Neural crest cell (in vitro differentiated cells): ENCODE measurements at places on chromosomes 2 and 18. TPM values are rescaled to one million over a fixed set of nuclear protein-coding genes. Genes with fewer than 3 reads are reported as not detected.

GRCh38 chr18:8380926-8381325 lies 228.3 kb upstream of the RAB12 start:
- no peaks in the 10 kb centered on the region for H3K4me1 ChIP-seq
- H3K36me3 ChIP-seq = no peaks in the 10 kb centered on the region
- DNase-seq = no peak
- H3K27ac ChIP-seq = no peak overlapping the region
- no peaks in the 10 kb centered on the region for H3K27me3 ChIP-seq
- H3K4me3 ChIP-seq = no peak overlapping the region

GRCh38 chr18:58367425-58368140 lies 261.3 kb downstream of the ALPK2 start:
- no peak overlapping the region for H3K27ac ChIP-seq
- no peaks in the 10 kb centered on the region for H3K27me3 ChIP-seq
- no peak for DNase-seq
- no peaks in the 10 kb centered on the region for H3K4me1 ChIP-seq
- peaks cover 28% of the 10 kb centered on the region for H3K36me3 ChIP-seq

DNA sequence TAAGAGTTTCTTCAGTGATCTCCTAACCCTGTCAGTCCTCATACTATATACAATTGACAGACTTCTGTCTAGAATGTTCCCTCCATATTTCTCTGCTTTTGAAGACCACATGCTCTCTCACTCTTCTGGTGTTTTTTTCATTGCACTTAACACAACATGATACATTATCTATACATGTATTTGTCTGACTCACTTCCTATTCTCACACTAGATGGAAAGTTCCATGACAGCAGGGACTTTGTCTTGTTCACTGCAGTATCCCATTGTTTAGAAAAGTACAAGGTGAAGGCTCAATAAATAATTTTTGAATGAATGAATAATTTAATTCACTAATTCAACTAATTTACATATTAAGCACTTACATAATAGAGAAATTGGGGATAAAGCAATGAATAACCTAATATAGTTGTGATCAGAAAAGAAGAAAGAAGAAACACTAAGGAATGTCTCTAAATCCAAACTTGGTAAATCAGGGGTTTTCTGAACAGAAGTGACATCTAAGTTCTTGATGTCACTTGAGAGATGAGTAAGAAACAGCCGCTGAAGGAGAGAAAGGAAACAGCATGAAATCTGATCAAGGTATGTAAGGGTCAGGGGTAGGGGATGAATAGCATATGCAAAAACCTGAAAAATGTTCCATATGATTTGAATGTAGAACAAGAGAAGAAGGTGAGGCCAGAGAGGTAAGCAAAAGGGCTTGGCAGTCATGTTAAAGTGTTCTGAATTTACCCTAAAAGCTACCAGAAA lies 42.4 kb downstream of the MBD2 start:
- no peak for DNase-seq
- H3K4me1 ChIP-seq = no peaks in the 10 kb centered on the region
- H3K27me3 ChIP-seq = no peaks in the 10 kb centered on the region
- no peak overlapping the region for H3K27ac ChIP-seq

DNA sequence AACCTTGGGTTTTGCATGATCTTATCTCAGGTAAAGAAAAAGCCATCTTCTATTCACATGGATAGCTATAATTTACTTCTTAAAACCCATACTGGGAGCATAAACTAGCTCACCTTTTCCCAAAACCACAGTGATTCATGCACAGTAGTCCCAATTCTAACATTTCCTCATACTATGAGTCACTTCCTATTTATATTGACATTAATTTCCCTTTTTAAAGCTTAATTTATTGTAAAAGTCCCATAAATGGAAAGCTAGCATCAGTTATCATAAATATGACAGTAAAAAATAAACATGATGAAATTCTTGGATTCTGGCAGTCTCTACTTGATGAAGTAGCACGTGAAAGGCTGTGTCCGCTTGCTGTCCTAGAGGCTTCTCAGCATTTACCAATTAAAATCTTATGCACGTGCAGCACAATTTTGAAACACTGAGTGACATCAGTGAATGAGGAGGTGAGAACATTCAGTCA lies 180.1 kb downstream of the CDH2 start:
- DNase-seq = no peak
- peaks cover 23% of the 10 kb centered on the region for H3K4me1 ChIP-seq
- H3K27me3 ChIP-seq = no peaks in the 10 kb centered on the region
- no peak overlapping the region for H3K4me3 ChIP-seq
- H3K36me3 ChIP-seq = peaks cover 40% of the 10 kb centered on the region
- no peak overlapping the region for H3K27ac ChIP-seq

- H3K36me3 ChIP-seq = no peaks in the 10 kb centered on the region
- no peak for DNase-seq
- H3K4me3 ChIP-seq = no peak overlapping the region
- H3K4me1 ChIP-seq = peaks cover 15% of the 10 kb centered on the region
These were observed 336.8 kb downstream of the DSEL start for GRCh38 chr18:67179726-67180125.

- no peak overlapping the region for H3K4me3 ChIP-seq
- no peak for DNase-seq
- H3K36me3 ChIP-seq = peaks cover 19% of the 10 kb centered on the region
- no peak overlapping the region for H3K27ac ChIP-seq
These were observed 145.2 kb downstream of the THADA start for GRCh38 chr2:43450617-43451016.

- no peak overlapping the region for H3K4me3 ChIP-seq
- peaks cover 5% of the 10 kb centered on the region for H3K36me3 ChIP-seq
- H3K27me3 ChIP-seq = no peaks in the 10 kb centered on the region
- H3K4me1 ChIP-seq = peaks cover 29% of the 10 kb centered on the region
- no peak overlapping the region for H3K27ac ChIP-seq
These were observed 67.8 kb downstream of the STK39 start for GRCh38 chr2:168179592-168179991.

DNA sequence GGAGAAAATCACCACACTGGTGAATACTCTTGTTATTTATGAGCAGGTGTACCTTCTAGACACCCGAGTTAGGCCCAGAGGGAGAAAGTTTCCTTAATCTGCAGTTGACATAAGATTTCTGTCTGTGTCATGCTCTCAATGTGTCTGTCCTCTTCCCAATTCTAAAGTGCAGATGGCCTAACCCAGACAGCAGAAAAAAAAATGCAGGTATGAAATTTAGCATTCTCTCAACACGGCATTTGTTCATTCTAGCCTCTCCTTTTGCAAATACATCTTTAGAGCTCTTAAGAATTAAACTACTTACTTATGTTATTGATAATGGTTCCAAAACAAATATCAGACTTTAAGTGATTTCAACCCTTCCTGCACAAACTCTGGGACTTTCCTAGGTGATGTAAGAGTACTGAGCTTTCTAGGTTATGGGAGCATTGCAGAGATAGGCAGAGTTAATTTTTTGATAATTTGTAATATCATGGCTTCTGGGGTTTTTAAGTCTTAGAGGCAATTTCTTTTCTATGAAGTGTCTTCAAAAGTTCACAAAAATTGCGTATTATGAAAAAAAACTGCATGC lies 32.9 kb upstream of the ITGB6 start:
- no peak overlapping the region for H3K4me3 ChIP-seq
- H3K27ac ChIP-seq = no peak overlapping the region
- no peaks in the 10 kb centered on the region for H3K36me3 ChIP-seq
- no peak for DNase-seq

DNA sequence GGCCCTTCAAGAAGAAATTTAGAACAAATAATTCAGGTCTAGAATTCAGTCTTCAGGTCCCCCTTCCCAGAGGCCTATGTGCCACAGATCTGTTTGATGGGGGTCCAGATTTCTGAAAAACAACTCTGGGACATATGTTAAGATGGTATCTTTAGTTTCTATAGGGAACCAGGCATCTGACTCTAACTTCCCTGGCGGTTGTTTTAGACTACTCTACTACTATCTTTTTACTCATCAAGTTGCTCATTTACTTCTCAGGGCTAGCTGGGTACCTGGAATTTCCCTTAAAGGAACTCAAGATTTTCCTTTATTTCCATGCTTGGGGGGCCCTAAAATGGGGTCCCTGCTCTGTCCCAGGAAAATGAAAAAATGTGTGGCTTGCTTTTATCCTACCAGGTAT lies 114.7 kb upstream of the RAB6C start:
- no peak for DNase-seq
- no peaks in the 10 kb centered on the region for H3K4me1 ChIP-seq
- H3K36me3 ChIP-seq = no peaks in the 10 kb centered on the region
- no peak overlapping the region for H3K27ac ChIP-seq

DNA sequence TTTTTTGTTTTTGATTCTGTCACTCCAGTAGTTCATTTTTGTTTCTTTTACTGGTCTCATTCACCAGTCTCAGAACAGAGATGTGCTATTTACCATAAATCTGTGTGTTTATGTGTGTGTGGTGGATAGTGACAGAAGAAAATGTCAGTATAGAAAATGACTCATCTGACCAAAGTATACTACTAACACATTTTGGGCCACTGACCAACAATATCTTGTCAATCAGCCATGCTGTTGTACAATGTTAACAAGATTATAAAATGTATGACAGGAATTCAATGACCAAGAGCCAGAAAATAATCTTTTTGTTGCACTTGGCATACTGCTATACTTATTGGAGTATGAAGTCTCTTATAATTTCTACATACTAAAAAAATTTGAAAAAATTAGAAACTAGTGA lies 1081.4 kb upstream of the NRXN1 start:
- H3K27me3 ChIP-seq = no peaks in the 10 kb centered on the region
- no peaks in the 10 kb centered on the region for H3K36me3 ChIP-seq
- no peak overlapping the region for H3K27ac ChIP-seq
- no peak for DNase-seq
- no peaks in the 10 kb centered on the region for H3K4me1 ChIP-seq

GRCh38 chr2:182456784-182457183 lies 29.9 kb upstream of the PDE1A start:
- H3K36me3 ChIP-seq = peaks cover 5% of the 10 kb centered on the region
- no peak overlapping the region for H3K4me3 ChIP-seq
- no peaks in the 10 kb centered on the region for H3K27me3 ChIP-seq

DNA sequence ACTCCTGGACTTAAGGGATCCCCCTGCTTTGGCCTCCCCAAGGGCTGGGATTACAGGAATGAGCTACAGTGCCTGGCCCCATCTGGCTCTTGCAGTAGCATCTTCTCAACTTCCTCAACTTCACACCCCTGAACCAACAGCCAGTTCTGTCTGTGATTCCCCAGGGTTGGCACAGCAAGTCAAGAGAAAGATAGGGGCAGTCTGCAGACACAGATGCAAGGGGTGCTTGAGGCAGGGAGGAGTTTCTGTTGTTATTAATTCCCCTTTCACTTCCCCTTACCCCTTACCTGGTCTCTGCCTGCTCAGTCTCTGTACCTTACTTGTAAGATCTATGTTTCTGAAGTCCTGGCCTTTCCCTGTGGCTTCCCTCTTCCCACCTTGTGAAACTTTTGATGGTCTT lies 54.1 kb upstream of the MEX3C start:
- peak overlapping the region; percentile 72 for H3K27ac ChIP-seq
- H3K4me3 ChIP-seq = no peak overlapping the region
- H3K4me1 ChIP-seq = peaks cover 5% of the 10 kb centered on the region
- H3K27me3 ChIP-seq = no peaks in the 10 kb centered on the region
- DNase-seq = no peak

- H3K27me3 ChIP-seq = peaks cover 3% of the 10 kb centered on the region
- H3K4me3 ChIP-seq = no peak overlapping the region
- H3K27ac ChIP-seq = peak overlapping the region; percentile 11
- no peak for DNase-seq
- H3K4me1 ChIP-seq = peaks cover 69% of the 10 kb centered on the region
These were observed 78.6 kb upstream of the HPCAL1 start for GRCh38 chr2:10223932-10224720.

- H3K4me1 ChIP-seq = peaks cover 82% of the 10 kb centered on the region
- no peak for DNase-seq
- peaks cover 43% of the 10 kb centered on the region for H3K36me3 ChIP-seq
These were observed 9.2 kb downstream of the TGIF1 start for GRCh38 chr18:3458952-3459853.

GRCh38 chr18:75483662-75484061 lies 56.2 kb upstream of the SMIM21 start:
- no peak overlapping the region for H3K4me3 ChIP-seq
- no peak overlapping the region for H3K27ac ChIP-seq
- no peaks in the 10 kb centered on the region for H3K4me1 ChIP-seq
- DNase-seq = no peak

DNA sequence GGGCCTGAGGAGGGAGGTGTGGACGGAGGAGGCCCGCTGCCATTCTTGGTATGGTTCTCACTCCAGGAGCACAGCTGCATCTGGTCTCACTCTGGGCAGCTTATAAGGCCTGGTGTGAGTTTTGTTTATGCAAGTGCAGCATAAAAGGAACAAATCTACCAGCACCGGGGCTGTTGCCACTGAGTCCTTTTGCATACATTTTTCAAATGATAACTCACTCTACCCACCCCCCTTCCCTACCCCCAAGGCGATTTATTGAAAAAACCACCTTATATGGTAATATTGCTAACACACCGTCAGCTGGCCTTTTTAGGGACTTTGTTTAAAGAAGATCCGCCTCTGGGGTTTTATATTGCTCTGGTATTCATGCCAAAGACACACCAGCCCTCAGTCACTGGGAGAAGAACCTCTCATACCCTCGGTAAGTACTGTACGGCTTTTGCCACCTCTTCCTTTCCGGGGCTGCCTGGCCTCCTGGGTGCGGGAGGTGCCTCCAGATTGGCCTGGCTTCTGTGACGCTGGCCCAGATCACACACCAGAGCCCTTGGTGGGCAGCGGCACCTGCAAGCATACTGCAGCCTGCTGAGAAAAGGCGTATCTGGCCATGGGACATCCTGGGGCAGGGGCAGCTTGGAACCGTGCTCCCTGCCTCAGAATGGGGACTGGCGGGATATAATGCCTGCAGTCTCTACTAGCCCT lies at the start of gene ACTG2:
Gene ACTG2 (plus strand): TSS at position 378 of the 699 bp plus-strand sequence. CDS start 8,304 bp downstream, outside the sequence.
- peaks cover 17% of the 10 kb centered on the region for H3K4me1 ChIP-seq
- no peak within 1 kb of the TSS for H3K27ac ChIP-seq
- H3K27me3 ChIP-seq = no peaks in the 10 kb centered on the region
- no peak within 1 kb of the TSS for H3K4me3 ChIP-seq
- DNase-seq = no peak

- no peak overlapping the region for H3K4me3 ChIP-seq
- no peak overlapping the region for H3K27ac ChIP-seq
- DNase-seq = no peak
- H3K4me1 ChIP-seq = no peaks in the 10 kb centered on the region
- H3K27me3 ChIP-seq = peaks cover 2% of the 10 kb centered on the region
These were observed 81.2 kb downstream of the FAM124B start for GRCh38 chr2:224320660-224321059.

- no peak for DNase-seq
- no peak overlapping the region for H3K27ac ChIP-seq
- peaks cover 2% of the 10 kb centered on the region for H3K27me3 ChIP-seq
- no peaks in the 10 kb centered on the region for H3K36me3 ChIP-seq
These were observed 632.3 kb upstream of the SETBP1 start for GRCh38 chr18:44048435-44048834.

Gene RESP18
- total RNA-seq = not detected in 2 replicates

Gene TEKT4
- total RNA-seq = not detected in 2 replicates

Gene REL
- total RNA-seq = 8.7 and 9.8 TPM in 2 replicates

Gene DSG1
- total RNA-seq = not detected in 2 replicates

Gene SH3RF3
- 0.70 and 0.84 TPM in 2 replicates for total RNA-seq

Gene DNAH7
- total RNA-seq = 1.5 and 2.6 TPM in 2 replicates

Gene UGT1A3
- not detected in 2 replicates for total RNA-seq

Gene HRH4
- 0.07 TPM in 1 of 2 replicates, not detected in the other for total RNA-seq

Gene SLC30A3
- total RNA-seq = 0.48 and 0.93 TPM in 2 replicates
